ENCODE measurements at places on chromosomes 12 and 14.

DNA sequence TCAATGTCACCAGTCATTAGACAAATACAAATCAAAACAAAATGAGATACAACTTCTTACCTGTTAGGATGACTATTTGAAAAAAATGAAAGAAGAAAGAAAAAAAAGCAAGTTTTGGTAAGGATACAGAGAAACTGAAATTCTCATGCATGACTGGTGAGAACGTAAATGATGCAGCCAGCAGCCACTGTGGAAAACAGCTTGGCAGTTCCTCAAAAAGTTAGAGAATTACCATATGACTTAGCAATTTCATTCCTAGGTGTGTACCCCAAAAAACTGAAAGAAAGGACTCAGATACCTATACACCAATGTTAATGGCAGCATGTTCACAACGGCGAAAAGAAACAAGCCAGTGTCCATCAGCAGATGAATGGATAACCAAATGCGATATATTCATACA, 26.6 kb downstream of the NINJ2 start:
- no peak for DNase-seq

GRCh38 chr12:79857675-79858074, 77.2 kb downstream of the PPP1R12A start:
- no peak for DNase-seq

GRCh38 chr12:67741270-67741669, 92.7 kb downstream of the DYRK2 start:
- DNase-seq, result no peak

GRCh38 chr12:4960030-4960429, 50.3 kb downstream of the KCNA1 start:
- DNase-seq, result no peak

- no peak for DNase-seq
These were observed 32.4 kb downstream of the BICD1 start for GRCh38 chr12:32139064-32139421.

GRCh38 chr14:78403278-78403815, 233.2 kb downstream of the NRXN3 start:
- no peak for DNase-seq

- DNase-seq, result no peak
These were observed 41.8 kb downstream of the CACNA1C start for GRCh38 chr12:2094597-2094996.
